Dermis blood vessel endothelial cell (primary cell): ENCODE measurements at places on chromosomes 13 and 19. TPM values are rescaled to one million over a fixed set of nuclear protein-coding genes. Genes with fewer than 3 reads are reported as not detected.

PLVAP gene
- 15.2 and 73.9 TPM in 2 replicates for total RNA-seq

GAPDHS gene
- total RNA-seq = not detected in 2 replicates

DNASE2 gene
- total RNA-seq = 23.3 and 31.3 TPM in 2 replicates

PLPP2 gene
- total RNA-seq = 14.3 and 25.8 TPM in 2 replicates

GEMIN7 gene
- 25.5 and 33.2 TPM in 2 replicates for total RNA-seq

SIGLEC7 gene
- total RNA-seq = not detected in 2 replicates

CARM1 gene
- total RNA-seq = 19.2 and 46.4 TPM in 2 replicates

ZNF749 gene
- total RNA-seq = 10.7 and 12.6 TPM in 2 replicates

GPC6 gene
- 0.14 and 0.17 TPM in 2 replicates for total RNA-seq

FLT1 gene
- total RNA-seq = 74.7 and 82.9 TPM in 2 replicates
